ENCODE measurements at places on chromosomes 1 and 21. TPM values are rescaled to one million over a fixed set of nuclear protein-coding genes. Genes with fewer than 3 reads are reported as not detected.

- DNase-seq, result no peak
These were observed 91.1 kb downstream of the RUNX1 start for GRCh38 chr21:34958040-34958439.

GRCh38 chr1:197399755-197400521, 131.9 kb downstream of the CRB1 start:
- peak; percentile 67 for DNase-seq

GRCh38 chr21:29248124-29248523, 50.6 kb upstream of the BACH1 start:
- DNase-seq, result no peak

CHRNB2 gene
- total RNA-seq, result not detected

GRCh38 chr1:198024782-198025181, 107.6 kb downstream of the LHX9 start:
- no peak for DNase-seq
